Transverse colon (tissue), 4 donors: ENCODE measurements at places on chromosomes 2 and 18. TPM values are rescaled to one million over a fixed set of nuclear protein-coding genes. Genes with fewer than 3 reads are reported as not detected.

DNA sequence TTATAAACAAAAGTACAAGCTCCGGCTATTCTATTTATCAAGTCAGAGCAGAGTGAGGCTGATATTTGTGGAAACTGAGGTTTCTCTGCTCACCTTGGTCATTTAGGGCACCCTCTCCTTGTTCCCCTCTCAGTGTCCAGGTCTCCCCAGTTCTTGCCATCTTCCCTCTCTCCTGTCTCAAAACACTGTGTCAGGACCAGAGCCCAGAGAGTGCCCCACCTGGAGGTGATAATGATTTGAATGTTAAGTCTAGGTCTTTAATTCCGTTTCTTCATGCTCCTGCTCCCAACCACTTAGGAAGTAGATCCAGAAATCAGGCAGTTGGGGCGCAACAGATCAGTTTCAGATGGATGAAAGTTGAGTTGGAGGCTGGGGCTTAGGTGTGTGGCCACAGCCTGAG is 9.2 kb upstream of the ADCY3 start:
- H3K4me3 ChIP-seq = no peak overlapping the region
- DNase-seq = no peak
- H3K27me3 ChIP-seq = no peaks in the 10 kb centered on the region
- H3K36me3 ChIP-seq = no peaks in the 10 kb centered on the region
- peaks cover 3% of the 10 kb centered on the region for H3K4me1 ChIP-seq

- H3K27ac ChIP-seq = no peak overlapping the region
- H3K27me3 ChIP-seq = no peaks in the 10 kb centered on the region
- H3K36me3 ChIP-seq = no peaks in the 10 kb centered on the region
- no peaks in the 10 kb centered on the region for H3K4me1 ChIP-seq
These were observed 108.9 kb upstream of the XPO1 start for GRCh38 chr2:61647044-61647443.

DNA sequence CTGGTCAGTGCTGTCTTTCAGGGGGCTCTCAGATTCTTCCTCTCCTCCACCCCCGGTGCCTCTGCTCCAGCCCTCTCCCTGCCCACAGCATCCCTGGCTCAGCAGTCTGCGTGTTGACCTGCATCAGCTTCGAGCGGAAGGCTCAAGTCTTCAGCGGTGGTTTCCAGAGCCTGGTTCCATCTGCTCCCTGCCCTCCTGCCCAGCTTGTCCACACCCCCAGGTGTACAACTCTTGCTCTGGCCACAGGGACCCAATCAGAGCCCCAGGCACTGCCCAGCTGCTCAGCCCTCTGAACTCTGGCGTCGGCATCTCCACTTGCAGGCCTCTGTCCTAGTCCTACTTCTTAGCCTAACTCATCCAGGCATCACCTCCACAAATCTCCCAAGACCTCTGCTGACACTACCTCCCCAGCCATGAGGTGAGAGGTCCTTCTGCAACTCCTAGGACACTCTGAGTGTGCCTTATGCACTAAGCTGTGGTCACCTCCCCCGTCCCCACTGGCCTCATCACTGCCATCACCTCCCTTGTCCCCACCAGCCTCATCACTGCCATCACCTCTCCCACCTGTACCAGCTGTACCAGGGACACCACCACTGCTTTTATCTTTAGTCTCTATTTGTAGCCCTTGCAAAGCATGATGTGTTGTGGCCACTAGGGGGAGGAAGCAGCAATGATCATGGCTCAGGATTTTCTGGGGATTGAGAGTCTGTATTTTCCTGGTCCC is 60.9 kb downstream of the EDAR start:
- peak; percentile 55 for DNase-seq
- H3K27ac ChIP-seq = no peak overlapping the region
- H3K4me1 ChIP-seq = no peaks in the 10 kb centered on the region
- no peaks in the 10 kb centered on the region for H3K27me3 ChIP-seq

COL4A3 gene
- total RNA-seq = 20.9 TPM

DNA sequence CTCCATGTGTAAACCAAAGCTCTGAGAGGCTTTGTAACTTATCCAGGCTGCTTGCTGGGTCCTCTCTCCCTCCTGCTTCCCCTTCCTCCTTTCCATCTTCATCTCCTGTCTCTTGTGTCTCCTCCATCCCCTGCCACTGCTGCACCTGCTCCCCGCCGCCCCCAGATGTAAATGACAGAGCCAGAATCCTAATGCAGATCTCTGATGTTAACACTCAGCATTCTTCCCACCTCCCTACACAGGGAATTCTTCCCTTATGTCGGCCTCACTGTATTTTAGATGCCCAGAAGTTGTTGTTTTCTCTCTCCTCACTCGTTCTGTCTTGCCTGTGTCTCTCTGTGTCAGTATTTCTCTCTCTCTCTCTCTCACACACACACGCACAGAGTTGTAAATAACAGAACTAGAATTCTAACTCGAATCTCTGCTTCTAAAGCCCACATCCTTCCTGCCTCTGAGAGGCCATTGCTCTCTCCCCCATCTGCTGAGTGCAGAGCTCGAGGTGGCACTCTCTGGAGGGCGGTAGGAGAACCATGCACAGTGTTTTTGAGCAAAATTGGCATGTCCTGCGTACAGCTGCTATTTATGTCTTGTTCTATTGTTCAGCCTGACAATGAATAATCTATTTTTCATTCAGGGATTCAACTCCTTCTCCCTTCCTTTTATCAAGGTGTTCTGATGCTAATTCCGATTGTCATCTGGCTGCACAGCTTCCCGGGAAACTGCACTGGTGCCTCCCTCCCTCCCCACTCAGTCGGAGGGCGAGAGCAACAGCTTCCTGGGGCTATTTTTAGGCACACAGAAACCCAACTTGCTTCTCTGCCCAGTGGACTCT is 219.9 kb downstream of the SH3RF3 start:
- no peaks in the 10 kb centered on the region for H3K27me3 ChIP-seq
- no peak for DNase-seq
- H3K36me3 ChIP-seq = no peaks in the 10 kb centered on the region
- H3K4me1 ChIP-seq = peaks cover 22% of the 10 kb centered on the region
- no peak overlapping the region for H3K27ac ChIP-seq

DYNAP gene
- not detected for total RNA-seq

- no peak overlapping the region for H3K27ac ChIP-seq
- no peak overlapping the region for H3K4me3 ChIP-seq
- H3K4me1 ChIP-seq = no peaks in the 10 kb centered on the region
- no peaks in the 10 kb centered on the region for H3K27me3 ChIP-seq
- no peak for DNase-seq
These were observed 106.4 kb upstream of the CELF4 start for GRCh38 chr18:37672001-37672400.

GPR155 gene
- 1.2 TPM for total RNA-seq

GRCh38 chr18:21342372-21342771 is 100.3 kb downstream of the GREB1L start:
- no peaks in the 10 kb centered on the region for H3K27me3 ChIP-seq
- H3K27ac ChIP-seq = no peak overlapping the region
- DNase-seq = no peak
- H3K4me1 ChIP-seq = no peaks in the 10 kb centered on the region
- no peak overlapping the region for H3K4me3 ChIP-seq

- peaks cover 17% of the 10 kb centered on the region for H3K36me3 ChIP-seq
- H3K27ac ChIP-seq = peak overlapping the region; percentile 60
- H3K4me1 ChIP-seq = peaks cover 10% of the 10 kb centered on the region
- H3K27me3 ChIP-seq = peaks cover 10% of the 10 kb centered on the region
These were observed 895 bp downstream of the DQX1 start for GRCh38 chr2:74524955-74525716.

DNA sequence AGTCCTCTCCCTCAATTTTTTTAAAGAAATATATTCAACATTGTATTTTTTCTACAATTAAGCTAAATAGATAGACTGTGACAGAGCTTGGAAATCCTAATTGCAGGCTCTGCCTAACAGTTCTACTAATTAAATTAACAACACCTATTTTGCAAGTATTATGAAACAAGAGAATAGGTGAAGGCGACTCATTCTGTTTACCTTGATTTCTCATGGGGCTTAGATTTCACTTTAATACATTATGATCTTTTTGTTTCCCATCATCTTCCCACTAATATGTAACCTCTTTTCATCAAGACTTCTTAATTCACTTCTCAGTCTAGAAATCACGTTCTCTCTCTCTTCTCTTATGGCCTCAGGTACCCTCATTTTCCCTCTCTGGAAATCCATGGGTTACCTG is 42.7 kb upstream of the TANK start:
- no peak for DNase-seq
- H3K4me1 ChIP-seq = no peaks in the 10 kb centered on the region
- H3K36me3 ChIP-seq = no peaks in the 10 kb centered on the region
- no peaks in the 10 kb centered on the region for H3K27me3 ChIP-seq
- no peak overlapping the region for H3K27ac ChIP-seq

DNA sequence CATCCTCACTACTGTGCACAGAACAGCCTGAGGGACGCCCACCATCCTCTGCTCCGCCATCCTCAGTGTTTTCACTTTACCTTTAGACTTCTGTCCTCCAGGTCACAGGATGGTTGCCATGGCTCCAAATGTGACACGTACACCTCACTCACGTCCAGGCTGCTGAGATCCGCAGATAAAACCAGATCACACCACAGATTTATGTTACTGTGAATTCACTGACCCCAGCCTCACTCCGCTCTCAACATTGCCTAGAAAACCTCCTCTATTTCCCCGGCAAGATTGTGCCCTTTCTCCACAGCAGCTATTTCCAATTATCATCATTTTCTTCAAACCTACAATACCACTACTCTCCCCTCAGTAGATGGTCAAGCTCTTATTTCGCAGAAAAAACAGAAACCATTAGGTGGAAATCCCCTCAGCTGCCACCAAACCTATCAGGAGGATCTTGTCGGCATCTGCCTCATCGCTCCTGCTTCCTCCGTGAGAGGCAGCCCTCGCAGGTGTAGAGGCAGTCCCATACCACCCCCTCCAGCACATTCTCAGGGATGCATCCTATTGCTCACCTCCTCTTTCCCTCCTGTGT is 49.8 kb upstream of the SLC1A4 start:
- H3K36me3 ChIP-seq = no peaks in the 10 kb centered on the region
- H3K27ac ChIP-seq = no peak overlapping the region
- no peaks in the 10 kb centered on the region for H3K27me3 ChIP-seq
- DNase-seq = peak; percentile 42
- no peaks in the 10 kb centered on the region for H3K4me1 ChIP-seq

TMEM247 gene
- not detected for total RNA-seq

GRCh38 chr2:19865151-19865550 is 36.6 kb downstream of the TTC32 start:
- H3K27me3 ChIP-seq = peaks cover 4% of the 10 kb centered on the region
- peaks cover 19% of the 10 kb centered on the region for H3K4me1 ChIP-seq
- no peaks in the 10 kb centered on the region for H3K36me3 ChIP-seq
- H3K4me3 ChIP-seq = no peak overlapping the region
- no peak overlapping the region for H3K27ac ChIP-seq
- no peak for DNase-seq

- H3K4me3 ChIP-seq = no peak overlapping the region
- DNase-seq = no peak
- no peaks in the 10 kb centered on the region for H3K36me3 ChIP-seq
- H3K4me1 ChIP-seq = no peaks in the 10 kb centered on the region
- H3K27ac ChIP-seq = no peak overlapping the region
These were observed 294.6 kb downstream of the RDH14 start for GRCh38 chr2:18265614-18266586.

RESP18 gene
- total RNA-seq = not detected
